Smooth muscle cell of the brain vasculature (primary cell): ENCODE measurements at places on chromosomes 6 and 20.
A peak's percentile ranks its signal among the peaks of the same experiment; 100 is the strongest.

DNA sequence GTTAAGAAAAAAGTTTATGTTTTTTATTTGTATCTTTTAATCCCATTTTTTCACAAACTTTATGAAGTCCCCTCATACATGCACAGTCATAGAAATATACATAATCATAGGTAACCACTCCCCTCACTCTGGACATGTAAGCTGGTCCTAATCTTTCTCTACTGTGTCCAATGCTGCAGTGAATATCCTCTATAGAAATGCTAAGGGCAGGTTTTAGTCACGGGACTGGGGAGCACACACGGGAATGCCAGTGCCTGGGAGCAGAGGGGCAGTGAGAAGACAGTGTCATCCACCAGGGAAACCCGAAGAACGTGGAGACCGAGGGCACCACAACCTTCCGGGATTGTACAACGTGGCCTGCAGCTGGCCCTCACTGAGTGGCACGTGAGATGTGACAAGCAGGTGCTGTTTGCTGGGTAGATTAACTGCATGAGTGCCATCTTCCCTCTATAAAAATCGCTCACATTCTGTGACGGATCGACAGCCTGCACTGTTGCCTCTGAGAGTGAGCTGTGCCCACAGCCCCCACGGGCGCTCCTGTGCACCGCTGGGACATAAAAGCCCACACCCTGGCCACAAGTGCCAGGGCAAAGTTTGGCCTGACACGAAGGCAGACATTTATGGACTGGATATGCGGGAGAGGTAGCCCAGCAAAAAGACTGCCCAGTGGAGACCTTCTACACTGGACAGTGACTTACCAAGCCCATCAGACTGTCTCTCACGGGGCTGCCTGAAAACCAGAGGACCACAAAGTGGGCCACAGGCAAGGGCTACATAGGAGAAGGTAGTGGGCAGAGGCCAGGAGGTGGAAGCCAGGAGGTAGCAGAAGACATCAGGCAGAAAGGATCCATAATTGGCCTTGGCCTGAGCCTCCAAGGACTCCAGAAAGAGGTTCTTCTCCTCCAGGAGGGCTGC lies 63.2 kb downstream of the FGD2 start:
- no peak for DNase-seq

- peak; percentile 96 for DNase-seq
Measured at GRCh38 chr6:31546958-31547726, at the start of gene NFKBIL1. Gene NFKBIL1, plus strand, starts transcription at chr6:31547608. Its CDS starts 87 bp downstream, at chr6:31547695.

DNA sequence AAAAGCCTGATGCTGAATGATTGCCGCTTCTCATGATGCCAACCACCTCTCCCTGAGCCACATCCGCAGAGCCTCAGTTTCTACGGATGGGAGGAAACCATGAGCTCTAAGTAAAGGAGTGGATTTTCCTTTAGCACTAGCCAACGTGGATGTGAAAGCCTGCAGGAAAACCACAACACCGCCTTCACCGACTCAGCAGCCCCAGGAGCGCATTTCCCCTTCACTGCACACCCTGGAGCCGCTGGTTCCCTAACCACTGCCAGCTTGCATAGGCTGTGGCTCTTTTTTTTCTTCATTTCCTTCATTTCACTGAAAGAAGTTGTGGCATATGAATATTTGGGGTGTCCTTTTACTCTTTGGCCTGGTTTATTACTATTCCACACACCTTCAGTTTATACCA lies 50.5 kb upstream of the SSTR4 start:
- DNase-seq = no peak

GRCh38 chr6:38185244-38185643 lies 365.7 kb downstream of the ZFAND3 start:
- DNase-seq = no peak

- no peak for DNase-seq
Measured at GRCh38 chr20:48716086-48716485, 111.7 kb downstream of the PREX1 start.

- no peak for DNase-seq
Measured at GRCh38 chr6:35487658-35488516, 9.0 kb downstream of the TEAD3 start.

GRCh38 chr6:13725570-13725969 lies 13.9 kb upstream of the RANBP9 start:
- DNase-seq = no peak

DNA sequence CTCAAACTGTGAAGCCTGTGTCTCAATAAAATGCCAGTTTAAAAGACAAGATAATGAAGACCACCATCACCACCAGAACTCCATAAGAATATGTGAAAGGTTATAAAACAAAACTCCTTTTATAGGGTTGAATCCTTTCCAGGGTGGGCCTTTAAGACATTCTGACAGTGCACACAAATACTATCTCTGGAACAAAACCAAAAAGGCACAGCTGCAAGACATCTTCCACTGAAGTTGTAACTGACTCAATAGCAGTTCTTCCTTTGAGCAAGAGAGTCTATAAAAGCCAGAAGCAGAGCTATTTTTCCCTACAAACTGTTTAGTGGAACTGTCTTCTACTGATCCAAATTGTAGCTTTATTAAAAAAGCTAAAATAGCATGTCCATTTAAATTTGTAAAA lies 81.6 kb downstream of the EPB41L2 start:
- DNase-seq = no peak

DNA sequence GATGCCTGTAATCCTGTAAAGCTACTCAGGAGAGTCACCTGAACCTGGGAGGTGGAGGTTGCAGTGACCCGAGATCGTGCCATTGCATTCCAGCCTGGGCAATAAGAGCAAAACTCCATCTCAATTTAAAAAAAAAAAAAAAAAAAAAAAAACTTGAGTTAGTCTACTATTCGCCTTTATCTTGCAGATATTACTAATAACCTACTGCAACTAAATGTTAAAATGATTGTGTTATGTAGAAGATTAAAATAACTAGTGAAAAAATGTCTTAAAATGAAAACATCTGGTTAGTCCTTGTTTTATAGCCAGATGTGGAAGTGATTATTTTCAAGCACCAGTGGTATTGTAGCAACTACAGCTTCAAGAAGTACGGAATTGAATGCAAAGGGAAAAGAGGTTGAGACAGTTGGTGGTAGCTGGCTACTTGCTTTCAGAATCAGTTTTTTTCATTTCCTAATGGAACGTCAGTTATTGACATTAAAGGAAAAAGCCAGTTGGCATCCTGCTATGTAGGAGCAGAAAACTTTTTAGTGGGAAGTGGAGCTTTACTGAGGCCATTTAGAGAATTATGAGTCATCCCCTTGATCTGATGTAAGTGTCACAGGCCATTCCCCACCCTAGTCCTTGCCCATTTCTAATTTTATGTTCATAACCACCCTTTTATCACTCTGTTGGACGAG lies 43.8 kb upstream of the DYNLRB1 start:
- DNase-seq = no peak

DNA sequence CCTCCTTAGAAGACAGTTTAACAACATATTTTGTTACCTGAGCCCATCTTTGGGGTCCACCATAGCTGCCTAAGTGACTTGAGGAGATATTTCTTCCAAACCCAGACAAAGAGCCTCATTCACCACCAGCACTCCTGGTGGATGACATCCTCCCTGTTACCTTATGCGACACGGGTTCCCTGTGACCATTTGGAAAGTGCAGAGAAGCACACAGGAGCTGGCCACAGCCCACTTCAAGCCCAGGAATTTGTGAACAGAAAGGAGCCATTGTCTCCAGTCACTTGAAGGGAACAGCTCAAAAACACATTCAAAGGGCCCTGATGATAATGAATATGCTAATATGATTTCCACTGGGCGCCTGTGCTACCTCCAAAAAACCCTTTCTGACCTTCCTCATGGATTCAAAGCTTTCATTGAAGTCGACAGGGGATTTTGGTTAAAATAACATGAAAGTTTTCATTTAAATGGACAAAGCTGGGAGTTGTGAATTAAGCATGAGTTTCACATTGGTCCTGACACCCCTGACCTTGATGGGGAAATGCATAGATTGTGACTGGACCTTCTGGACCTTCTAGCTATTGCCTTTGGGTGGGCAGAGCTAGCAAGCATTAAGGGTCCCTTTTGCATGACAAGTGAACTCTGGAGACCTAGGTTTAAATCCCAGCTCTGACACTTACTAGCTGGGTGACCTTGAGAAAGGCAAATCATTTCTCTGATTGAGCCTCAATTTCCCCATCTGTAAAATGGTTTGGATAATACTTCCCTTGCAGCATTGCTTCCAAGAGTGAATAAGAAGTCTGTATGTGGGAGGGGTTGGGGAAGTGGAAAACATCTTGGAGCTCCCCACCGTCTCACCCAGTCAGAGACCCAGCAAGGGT lies 83.3 kb upstream of the SIRPA start:
- no peak for DNase-seq

- no peak for DNase-seq
Measured at GRCh38 chr6:151142676-151143075, 97.1 kb upstream of the AKAP12 start.
